Stimulated activated CD4-positive, alpha-beta T cell treated with anti-CD3 and anti-CD28 coated beads, Interleukin-12 subunit alpha, Interleukin-12 subunit beta, amount 100 ng/mL, for 48 hours (primary cell): ENCODE measurements at places on chromosomes 5 and 9.
A peak's percentile ranks its signal among the peaks of the same experiment; 100 is the strongest.

GRCh38 chr5:26807231-26808199 is 230.9 kb downstream of the CDH9 start:
- DNase-seq: no peak

GRCh38 chr9:129624168-129624759 is 1.7 kb upstream of the NTMT1 start:
- DNase-seq: peak; percentile 48

- DNase-seq: no peak
Observed at GRCh38 chr9:137674976-137675320, 56.1 kb downstream of the EHMT1 start.

DNA sequence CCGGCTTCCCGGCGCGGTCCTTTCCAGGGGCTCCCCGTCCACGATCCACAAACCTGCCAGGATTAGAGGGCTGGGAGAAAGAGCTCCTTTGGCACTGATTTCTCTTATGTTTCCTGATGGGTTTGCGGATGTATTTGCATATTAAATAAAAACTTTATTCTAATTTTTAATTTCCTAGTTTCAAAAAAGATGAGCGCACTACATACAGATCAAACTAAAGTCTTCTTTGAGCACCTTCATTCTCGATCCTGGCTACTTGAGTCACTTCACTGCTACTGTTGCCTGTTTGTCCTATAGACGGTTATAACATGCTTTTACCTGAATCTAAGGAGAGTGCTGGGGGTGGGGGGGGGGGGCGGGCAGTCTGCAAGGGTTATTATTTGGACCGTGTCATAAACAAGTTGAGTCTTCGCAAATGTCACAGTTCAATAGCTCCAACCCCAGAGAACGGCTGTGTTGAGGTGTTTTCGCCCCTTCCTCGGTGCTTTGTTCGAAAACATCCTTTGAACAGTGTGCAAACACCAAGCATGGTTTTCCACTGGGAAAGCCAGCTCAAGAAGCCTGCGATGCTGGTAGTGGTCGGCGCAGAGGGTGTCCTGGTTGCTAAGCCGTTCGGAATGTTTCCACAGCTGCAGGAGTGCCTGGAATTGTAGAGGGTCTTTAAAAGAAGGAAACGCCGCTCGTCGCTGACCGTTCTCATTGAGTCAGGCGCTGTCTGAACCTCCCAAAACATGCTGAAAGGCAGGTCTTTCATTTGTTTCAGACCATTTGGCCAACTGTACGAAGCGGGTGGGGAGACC is 1.1 kb upstream of the STK10 start:
- DNase-seq: no peak

GRCh38 chr9:77017505-77017894 is 2.0 kb upstream of the FOXB2 start:
- no peak for DNase-seq

DNA sequence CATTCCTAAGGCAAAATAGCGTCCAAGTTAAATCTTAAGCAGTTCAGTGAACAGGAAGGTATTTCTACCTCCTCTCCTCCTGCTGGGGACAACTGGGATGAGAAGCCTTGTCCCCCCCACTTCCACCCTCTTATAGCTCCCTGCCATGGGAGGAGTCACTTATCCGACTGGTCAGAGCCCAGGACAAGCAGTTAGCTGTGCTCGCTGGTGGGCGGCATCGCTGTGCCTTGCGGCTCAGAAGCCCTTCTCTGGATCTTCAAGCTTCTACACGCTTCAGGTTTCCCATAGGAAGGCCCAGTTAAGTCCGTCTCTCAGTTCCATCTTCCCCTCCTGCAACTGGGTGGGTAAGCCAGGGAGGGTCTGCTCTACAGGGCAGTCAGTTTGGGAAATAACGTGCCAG is 77.2 kb downstream of the PAX5 start:
- DNase-seq: no peak

- no peak for DNase-seq
Observed at GRCh38 chr5:14250748-14251701, 107.9 kb downstream of the TRIO start.

DNA sequence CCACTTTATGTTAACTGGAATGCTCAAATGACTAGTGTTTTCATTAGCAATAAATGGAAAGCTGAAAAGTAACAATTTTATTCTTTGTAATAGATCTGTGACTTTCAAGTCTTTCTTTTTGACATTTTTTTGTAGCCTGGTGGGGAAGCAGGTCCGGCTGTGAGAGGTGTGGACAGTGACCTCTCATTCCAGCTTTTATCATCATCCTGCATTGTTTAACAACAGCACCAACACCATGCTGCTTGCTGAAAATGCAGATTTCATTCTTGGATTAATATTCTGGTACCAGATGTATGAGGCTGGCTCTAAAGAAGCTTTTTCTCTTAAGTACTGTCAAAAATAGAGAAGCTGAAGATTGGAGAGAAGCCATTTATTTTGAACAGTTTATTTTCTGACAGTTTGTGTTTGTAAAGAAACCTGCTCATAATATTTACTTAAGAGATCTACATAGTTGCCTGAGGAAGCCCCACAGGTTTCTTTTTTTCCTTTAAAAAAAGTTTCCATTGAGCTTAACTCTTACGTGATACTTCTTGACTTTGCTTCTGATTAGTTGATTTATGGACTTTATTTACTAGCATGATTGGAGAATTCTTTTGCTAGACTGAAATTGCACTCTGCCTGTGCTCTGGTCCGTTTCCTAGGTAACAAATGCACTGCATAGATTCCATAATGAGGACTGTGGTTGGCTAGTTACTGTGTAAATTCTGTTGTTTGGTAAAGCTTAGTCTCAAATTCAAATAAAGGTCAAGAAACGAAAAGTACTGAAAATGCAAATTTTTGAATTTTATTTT is 3.4 kb downstream of the KIAA1958 start:
- no peak for DNase-seq

- DNase-seq: no peak
Observed at GRCh38 chr9:87529671-87530070, 32.0 kb downstream of the DAPK1 start.

GRCh38 chr5:6261256-6261655 is 117.1 kb downstream of the MED10 start:
- no peak for DNase-seq

DNA sequence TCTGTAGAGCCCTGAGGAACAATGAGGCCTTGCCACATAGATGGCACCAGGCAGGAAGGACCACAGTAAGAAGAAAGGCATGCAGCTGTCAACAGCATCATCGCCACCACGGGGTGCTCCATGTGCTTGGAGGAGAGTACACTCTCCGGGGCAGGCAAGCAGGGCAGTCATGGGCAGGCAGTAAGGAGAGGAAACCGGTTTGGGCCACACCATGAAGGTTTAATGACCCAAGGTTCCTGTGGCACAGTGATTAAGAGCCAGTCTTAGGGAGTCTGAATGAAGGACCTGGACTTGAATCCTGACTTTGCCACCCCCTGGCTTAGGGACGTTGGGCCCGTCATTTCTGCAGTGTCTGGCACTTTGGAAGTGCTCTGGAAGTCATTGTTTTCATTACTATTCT is 80.6 kb upstream of the ZBTB43 start:
- DNase-seq: no peak

GRCh38 chr9:86175223-86175622 is 75.9 kb upstream of the GOLM1 start:
- no peak for DNase-seq

- no peak for DNase-seq
Observed at GRCh38 chr5:81428446-81428845, 34.5 kb upstream of the ACOT12 start.

DNA sequence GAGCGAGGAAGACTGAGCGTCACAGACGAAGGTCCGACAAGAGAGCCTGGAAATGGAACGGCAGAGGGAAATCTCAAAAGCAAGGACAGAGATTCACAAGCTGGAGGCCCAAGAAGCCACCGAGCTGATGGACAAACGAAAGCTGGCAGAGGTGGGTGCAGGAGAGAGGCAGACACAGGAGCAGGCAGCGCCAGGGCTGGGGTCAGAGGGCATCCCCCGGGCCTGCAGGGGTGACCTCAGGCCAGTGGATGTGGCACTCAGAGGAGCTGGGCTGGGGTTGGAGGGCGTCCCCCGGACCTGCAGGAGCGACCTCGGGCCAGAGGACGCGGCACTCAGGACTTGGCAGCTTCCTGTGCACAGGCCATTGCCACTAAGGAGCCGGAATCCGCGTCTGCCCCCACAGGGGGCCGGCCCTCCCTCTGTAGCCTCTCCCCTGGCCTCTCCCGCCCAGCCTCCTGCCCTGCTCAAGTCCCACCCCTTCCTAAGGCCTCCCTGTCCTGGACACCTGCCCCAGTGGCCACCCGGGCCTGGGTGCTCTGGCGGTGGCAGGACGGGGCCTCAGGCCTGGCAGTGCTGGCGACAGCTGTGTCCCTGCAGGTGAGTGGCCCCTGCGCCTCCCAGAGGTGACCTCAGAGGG is 40.4 kb downstream of the EXD3 start:
- no peak for DNase-seq

DNA sequence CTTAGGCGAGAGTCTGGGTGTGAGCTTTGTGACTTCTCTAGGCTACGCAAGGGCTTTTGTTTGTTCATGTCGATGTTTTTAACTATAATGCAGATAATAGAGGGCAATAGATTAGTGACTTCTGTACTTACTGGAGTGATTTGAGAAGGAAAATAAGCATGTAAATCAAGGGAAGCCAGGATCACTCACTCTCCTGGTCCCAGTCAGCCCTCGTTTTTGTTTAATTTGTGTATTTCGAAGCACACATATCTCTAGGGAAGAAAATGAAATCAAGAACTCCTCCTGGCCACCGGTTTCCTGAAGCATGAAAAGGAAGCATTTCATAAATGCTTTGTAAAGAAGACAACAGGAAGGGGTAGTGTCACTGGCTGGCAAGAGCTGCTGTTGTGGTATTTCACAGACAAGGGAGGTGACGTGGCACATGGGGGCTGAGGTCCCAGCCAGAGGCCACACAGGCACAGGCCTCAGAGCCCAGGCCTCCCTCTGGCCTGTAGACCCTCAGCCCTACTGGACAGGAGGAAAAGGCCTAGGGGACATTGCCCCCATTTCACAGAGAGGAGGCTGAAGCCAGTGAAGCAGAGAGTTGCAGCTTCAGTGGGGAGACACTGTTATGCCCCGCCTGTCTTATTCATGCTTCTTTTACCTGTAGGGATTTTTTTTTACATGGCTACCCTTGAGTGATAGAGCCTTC is 34.1 kb downstream of the IRF1 start:
- no peak for DNase-seq

GRCh38 chr9:78707080-78707479 is 410.2 kb downstream of the PSAT1 start:
- no peak for DNase-seq

GRCh38 chr5:53820802-53821171 is 260.3 kb downstream of the NDUFS4 start:
- DNase-seq: no peak

DNA sequence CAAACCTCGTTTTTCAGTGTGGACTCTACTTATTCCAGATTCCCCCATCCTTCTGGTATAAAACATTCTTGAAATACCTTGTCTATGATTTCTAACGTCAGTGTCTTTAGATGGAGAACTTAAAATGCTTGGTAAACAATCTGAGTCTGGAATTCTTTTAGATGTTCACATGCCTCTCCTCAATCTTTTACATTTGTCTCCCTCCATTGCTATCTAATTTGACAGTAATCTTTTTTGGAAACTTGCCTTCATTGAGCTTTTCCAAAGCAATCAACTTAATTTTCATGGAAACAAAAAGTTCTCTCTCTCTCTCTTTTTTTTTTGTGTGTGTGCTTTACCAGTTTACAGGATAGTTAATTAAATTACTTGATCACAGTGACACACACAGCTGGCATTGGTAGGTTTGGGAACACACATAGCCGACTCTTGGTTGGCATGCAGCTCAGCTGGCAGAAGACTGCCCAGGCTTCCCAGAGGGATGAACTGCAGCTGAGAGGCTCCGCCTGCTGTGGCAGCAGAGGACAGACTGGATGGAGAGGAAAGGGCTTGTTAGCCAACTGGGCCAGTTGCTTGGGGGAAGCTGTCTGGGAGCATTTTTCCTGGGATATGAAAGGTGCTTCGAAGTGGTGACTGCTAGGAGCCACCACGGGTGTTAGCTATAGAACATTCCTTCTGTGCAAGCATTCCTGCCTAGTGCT is 271.3 kb downstream of the ZSWIM6 start:
- no peak for DNase-seq

DNA sequence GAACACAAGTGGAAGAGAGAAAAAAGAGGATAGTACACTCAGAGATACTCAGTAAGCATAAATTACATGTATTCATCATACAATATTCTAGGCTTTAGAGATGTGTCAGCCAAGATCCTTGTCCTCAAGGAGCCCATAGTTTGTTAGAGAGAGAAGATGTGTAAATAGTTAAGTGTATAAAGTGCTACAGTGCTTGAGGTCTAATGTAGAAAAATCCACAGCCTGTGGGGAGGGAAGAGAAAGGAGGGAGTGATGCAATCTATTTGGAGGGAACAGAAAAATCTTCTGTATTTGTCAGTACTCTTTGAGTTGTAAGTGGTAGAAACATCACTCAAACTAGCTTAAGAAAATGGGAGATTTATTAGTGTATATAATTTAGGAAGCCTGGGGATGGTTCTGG is 81.9 kb downstream of the PALM2AKAP2 start:
- DNase-seq: no peak

GRCh38 chr5:80156156-80156555 is 99.7 kb downstream of the SERINC5 start:
- no peak for DNase-seq

- no peak for DNase-seq
Observed at GRCh38 chr5:123093601-123094236, 4.7 kb downstream of the PRDM6 start.

DNA sequence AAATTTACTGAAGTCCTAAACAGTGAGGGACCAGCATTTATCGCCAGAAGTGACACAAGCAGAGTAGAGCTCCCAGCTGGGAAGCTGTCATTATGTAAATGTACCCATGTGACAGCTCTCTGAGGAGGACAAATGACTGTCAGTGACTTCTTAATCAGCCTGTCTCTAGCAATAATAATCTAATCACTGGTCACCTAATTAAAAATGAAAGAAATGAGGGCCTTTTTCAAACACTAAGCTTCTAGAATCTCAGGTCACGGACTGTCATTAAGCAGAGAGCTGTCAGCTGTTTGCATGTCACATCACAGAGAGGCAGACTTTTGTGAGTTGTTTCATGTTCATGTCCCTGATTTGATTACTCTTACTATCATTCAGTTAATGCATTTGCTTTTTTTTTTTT is 77.9 kb upstream of the FBXL17 start:
- no peak for DNase-seq

- no peak for DNase-seq
Observed at GRCh38 chr9:87869082-87869481, 13.6 kb upstream of the SPATA31E1 start.

DNA sequence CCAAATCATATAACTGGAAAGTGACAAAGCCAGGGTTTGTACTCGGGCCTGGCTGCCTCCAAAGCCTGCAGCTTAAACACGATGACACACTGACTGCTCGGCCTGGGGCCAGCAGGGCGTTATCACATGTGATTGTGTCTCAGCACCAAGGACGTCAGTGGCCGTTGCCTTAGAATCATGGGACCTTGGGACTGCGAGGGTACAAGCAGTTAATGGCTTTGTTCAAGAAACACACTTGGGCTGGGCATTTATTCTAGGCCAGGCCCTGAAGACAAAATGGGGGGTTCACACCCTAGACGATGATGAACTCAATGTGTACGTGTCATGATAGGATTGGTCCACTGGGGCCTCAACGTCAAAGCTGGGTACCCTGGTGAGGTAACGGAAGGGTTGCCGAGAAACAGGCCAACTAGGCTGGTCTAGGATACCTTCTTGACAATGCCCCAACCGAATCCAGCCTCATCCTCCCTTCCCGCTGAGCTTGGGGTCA is 13.0 kb downstream of the SH3PXD2B start:
- no peak for DNase-seq
